ENCODE measurements at places on chromosomes 2 and 18.
A peak's percentile ranks its signal among the peaks of the same experiment; 100 is the strongest.

DNA sequence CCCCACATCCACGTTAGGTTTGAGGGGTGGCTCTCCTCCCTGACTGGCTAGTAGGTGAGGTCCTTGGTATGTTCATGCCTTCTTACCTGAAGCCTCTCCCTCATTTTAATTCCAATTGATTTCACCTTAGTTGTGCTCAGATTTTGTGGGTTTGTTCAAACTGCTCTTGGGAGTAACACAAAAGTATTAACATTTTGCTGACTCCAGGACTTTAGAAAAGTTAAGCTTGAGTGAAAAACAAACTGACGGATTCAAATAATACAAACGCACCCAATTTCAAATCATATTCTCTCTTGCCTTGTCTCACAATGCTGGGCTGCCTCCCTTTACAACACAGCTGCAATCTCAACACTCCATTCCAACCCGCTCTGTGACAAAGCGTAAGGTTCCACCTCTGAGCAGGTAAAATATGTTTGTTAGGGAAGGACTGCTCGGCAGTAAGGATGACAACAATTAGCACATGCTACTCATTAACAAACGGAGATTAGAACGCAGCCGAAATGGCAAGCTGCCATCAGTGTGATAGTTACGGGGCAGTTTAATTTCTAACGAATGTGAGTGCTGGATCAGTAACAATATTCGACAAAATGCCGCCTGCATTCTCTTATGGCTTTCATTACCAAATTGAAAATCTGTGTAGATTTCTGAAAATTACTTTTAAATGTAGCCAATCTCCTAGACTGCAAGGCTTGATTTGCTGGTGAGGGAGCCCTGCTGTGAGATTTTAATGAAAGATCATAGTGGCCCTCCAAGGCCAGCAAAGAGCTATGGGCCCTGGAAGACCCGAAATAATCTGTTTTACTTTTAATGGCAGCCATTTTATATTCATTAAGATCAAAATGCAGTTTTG lies 730.6 kb upstream of the FANCL start:
- DNase-seq, result no peak

DNA sequence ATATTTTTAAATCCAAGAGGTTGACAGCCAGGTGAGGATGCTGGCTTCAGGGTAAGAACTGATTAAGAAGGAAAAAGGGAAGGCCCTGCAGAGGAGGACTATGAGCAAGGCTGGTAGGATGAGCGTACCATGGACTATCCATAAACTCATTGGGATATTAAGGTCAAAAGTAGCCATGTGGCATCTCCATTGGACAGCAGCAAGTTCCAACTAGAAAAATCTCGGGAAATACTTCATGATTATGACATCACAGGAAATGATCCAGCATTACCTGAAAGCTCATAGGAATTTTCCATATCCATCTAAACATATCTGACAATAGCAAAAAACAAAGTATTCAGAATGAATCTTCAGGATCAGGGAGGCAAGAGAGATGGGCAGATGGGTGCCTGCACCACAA lies 34.2 kb downstream of the TGFA start:
- DNase-seq, result no peak

DNA sequence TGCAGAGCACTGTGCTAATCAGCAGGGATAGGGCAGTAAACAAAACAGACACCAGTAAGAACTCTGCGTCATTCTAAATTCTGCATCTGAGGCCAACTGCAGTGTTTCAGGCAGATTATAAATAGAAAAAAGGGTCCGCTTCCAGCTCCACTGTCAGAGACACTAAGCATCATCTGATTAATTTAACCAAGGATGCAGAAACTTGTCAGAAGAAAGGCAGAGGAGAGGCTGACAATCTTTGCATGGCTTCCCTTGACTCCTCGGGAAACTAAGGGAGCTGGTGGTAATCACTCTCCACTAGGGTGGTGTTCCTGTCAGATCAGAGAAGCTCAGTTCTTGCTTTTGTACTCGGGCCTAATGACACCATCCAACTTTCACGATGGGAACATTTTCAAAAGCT lies 123.5 kb downstream of the DNAH6 start:
- DNase-seq, result no peak

GRCh38 chr2:165927353-165927752 lies 26.2 kb downstream of the TTC21B start:
- DNase-seq, result no peak

GRCh38 chr2:216283038-216283900 lies 89.0 kb downstream of the MARCHF4 start:
- DNase-seq, result no peak

DNA sequence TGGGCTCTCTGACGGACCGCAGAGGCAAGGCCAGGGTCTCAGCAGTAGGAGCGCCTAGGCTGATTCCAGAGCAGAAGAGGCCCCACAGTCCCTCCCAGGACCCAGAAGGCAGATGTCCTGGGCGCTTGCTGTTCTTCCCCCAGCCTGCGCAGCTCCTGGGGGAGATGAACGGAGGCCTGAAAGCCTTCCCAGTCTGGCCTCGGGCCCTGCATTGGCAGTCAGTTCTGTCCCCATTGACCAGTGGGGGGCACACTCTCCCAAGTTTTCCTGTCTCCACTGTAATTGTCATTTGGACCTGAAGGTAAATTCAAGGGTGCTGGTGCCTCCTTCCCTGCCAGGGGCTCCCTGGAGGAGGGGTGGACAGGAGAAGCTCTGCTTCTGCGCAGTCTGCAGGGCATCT lies 345.7 kb downstream of the CYP26B1 start:
- DNase-seq, result peak; percentile 59

- DNase-seq, result no peak
Observed at GRCh38 chr2:123693836-123694235, 331.3 kb upstream of the CNTNAP5 start.

GRCh38 chr18:69628774-69629359 lies 228.2 kb downstream of the DOK6 start:
- DNase-seq, result no peak

DNA sequence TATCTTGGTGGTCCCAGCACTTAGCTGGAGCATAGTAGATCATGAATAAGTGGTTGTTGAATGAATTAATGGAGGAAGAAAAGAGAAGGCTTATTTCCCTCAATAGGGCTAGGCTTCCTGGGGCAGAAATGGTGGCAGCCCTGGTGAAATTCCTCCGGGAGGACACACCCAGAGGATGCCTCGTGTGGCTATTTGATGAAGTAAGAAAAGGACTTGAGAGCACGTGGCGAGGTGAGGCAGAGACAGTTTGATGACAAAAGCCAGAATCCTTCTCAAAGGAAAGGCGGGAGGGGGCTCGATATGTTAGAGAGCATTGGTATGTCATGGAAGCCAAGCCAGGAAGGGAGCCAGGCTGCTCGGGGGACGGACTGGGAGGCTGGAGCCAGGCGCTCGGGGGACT lies 14.7 kb downstream of the FAM228A start:
- no peak for DNase-seq

GRCh38 chr2:46863882-46864281 lies 51.7 kb downstream of the MCFD2 start:
- DNase-seq, result no peak

DNA sequence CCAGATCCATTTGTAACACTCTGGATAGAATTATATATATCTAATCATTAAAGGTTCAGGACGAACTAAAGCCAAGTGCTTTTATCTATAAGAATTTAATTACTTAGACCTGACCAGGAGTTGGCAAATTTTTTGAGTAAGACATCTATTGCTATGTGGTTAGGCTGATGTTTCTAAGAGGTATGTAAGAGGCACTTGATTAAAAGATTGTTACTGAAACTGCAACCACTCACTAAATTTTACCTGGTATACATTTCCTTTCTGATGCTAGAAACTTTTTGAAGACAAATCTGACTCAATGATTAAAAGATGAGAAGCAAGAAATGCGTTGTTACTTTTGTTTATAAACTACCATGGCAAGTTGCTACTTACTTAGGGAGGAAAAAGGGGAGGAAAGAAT lies 76.7 kb upstream of the CHAC2 start:
- no peak for DNase-seq

GRCh38 chr2:170505631-170506275 lies 209.4 kb upstream of the SP5 start:
- DNase-seq, result no peak

- no peak for DNase-seq
Observed at GRCh38 chr2:220178991-220179695, 551.7 kb downstream of the SLC4A3 start.

- DNase-seq, result no peak
Observed at GRCh38 chr2:44686561-44686960, 254.9 kb upstream of the SIX3 start.

DNA sequence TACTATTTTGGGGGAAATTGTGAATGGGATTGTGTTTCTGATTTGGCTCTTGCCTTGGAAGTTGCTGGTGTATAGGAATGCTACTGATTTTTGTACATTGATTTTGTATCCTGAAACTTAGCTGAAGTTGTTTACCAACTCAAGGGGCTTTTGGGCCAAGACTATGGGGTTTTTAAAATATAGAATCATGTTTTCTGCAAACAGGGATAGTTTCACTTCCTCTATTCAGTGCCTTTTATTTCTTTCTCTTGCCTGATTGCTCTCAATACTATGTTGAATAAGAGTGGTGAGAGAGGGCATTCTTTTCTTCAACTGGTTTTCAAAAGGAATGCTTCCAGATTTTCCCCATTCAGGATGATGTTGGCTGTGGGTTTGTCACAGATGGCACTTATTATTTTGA lies 1383.8 kb upstream of the ACVR2A start:
- no peak for DNase-seq

DNA sequence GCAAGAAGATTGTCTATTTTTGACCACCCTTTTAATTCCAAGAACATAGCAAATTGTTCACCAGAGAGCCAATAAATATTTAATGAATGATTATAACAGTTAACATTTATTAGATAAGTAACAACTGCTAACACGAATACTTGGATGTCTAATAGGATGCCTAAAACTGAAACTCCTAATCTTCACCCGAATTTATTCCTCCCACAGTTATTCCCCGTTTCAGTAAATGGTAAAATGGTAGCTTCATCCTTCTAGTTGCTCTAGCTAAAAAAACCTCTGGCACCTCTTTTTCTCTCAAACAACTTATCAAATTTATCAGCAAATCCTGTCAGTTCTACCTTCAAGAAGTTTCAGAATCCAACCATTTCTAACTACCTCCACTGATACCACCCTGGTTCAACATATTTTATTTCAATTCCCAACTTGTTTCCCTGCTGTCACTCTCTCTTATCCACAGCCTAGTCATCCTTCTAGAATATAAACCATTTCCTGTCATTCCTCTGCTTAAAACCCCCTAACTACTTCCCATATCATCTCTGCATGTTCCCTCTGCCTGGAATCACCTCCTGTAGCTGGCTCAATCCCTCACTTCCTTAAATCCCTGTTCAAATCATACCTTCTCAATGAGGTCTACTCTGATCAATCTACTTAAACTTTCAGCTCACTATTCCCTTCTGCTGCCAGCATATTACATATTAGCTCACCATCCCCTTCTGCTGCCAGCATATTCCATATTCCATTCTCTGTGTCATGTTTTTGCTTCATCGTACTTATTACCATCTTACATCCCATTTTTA lies 93.8 kb downstream of the ROCK2 start:
- DNase-seq, result no peak

GRCh38 chr2:97724073-97724410 lies 10.7 kb downstream of the ZAP70 start:
- DNase-seq, result no peak

DNA sequence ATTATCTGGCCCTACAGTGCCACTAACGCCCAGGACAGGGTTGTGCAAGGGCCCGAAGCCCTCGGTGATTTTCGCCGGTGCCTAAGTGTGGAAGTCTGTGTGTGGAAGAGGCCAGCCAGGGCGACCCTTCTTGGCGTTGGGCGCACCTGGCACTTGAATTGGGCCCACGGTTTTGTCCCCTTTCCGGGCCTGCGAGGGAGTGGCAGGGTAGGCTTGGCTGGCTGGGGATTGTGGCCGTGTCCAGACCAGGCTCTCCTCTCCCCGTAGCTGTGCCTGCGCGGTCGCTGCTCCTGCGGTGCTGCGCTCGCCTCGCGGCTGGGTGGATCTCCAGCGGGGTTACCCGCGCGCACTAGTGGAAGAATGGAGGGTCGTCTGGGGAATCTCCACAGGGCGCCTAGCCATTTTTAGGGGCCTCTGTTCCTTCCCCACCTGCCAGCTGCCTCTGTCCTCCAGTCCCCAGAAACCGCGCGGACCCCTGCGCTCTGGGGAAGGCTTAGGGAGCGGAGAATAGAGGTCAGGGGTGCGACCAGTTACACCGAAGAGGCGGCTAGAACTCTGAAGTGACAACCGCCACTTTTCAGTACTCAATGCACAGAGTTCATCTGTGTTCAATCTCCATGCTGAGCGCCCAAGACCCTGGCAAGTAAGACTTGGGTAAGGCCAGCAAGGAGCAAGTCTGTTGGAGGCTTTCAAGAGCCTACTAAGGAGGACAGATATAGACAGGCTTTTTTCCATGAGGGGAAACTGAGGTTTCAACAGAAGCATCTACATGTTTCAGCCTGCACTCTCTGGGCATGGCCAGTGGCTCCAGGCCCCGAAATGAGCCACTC lies 16.0 kb downstream of the EVX2 start:
- no peak for DNase-seq

DNA sequence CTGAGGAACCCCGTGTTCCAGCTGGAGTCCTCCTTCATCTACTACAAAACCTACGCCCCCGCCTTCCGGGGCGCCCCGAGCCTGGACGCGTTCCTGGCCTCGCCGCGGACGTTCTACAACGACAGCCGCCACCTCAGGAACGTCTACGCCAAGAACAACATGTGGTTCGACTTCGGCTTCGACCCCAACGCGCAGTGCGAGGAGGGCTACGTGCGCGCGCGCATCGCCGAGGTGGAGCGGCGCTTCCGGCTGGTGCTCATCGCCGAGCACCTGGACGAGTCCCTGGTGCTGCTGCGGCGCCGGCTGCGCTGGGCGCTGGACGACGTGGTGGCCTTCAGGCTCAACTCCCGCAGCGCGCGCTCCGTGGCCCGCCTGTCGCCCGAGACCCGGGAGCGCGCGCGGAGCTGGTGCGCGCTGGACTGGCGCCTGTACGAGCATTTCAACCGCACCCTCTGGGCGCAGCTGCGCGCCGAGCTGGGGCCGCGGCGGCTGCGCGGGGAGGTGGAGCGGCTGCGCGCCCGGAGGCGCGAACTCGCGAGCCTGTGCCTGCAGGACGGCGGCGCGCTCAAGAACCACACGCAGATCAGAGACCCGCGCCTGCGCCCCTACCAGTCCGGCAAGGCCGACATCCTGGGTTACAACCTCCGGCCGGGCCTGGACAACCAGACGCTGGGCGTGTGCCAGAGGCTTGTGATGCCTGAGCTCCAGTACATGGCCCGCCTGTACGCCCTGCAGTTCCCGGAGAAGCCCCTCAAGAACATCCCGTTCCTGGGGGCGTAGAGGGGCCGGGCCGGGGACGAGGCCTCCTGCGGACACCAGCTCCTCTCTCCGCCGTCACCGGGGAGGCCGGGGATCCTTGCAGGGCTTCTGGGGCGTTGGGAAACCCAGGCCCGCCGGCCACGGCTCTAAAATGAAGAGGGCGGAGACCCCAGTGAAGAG lies 5.3 kb upstream of the NEU4 start:
- DNase-seq, result peak; percentile 62

GRCh38 chr18:35097195-35097594 lies 56.0 kb downstream of the MAPRE2 start:
- DNase-seq, result no peak

DNA sequence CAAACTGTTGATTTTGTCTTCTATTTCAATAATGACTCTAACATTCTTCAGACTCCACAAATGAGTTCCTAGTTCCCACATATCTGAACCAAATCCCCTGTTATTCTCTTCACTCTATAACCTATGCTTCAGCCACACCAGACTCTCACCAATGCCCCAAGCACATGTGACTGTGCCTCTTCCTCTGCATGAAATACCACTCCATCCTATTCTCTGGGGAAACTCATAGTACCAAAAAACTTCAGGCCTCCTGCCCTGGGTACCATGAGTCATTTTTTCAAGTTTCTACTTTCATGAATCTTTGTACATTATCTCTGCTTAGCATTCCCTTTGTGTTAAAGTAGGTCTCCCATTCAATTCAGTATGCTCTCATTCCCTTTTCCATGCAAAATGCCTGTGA lies 353.2 kb downstream of the ZEB2 start:
- no peak for DNase-seq
